T-cell (primary cell): ENCODE measurements at places on chromosomes 16 and 17. TPM values are rescaled to one million over a fixed set of nuclear protein-coding genes. Genes with fewer than 3 reads are reported as not detected.

GRCh38 chr16:86496929-86497461 is 13.3 kb upstream of the FOXF1 start:
- peaks cover 36% of the 10 kb centered on the region for H3K27me3 ChIP-seq
- no peaks in the 10 kb centered on the region for H3K36me3 ChIP-seq
- no peak for DNase-seq
- no peak overlapping the region for H3K4me3 ChIP-seq

- DNase-seq, result no peak
- no peaks in the 10 kb centered on the region for H3K36me3 ChIP-seq
- peaks cover 32% of the 10 kb centered on the region for H3K27me3 ChIP-seq
- no peak overlapping the region for H3K4me3 ChIP-seq
- H3K27ac ChIP-seq, result no peak overlapping the region
These were observed 4.0 kb upstream of the ZFHX3 start for GRCh38 chr16:73051961-73052360.

GRCh38 chr16:66524601-66525164 is 25.2 kb downstream of the TK2 start:
- H3K4me1 ChIP-seq, result peaks cover 50% of the 10 kb centered on the region
- peak; percentile 44 for DNase-seq
- no peak overlapping the region for H3K4me3 ChIP-seq
- H3K36me3 ChIP-seq, result no peaks in the 10 kb centered on the region

- no peak overlapping the region for H3K4me3 ChIP-seq
- H3K4me1 ChIP-seq, result no peaks in the 10 kb centered on the region
- DNase-seq, result no peak
These were observed 72.0 kb downstream of the STXBP4 start for GRCh38 chr17:55040611-55041010.

RNF43 gene
- 1.2 TPM for total RNA-seq

TPSB2 gene
- total RNA-seq, result not detected

PRSS22 gene
- not detected for total RNA-seq

- DNase-seq, result no peak
- peak overlapping the region; percentile 92 for H3K4me3 ChIP-seq
- peak overlapping the region; percentile 37 for H3K27ac ChIP-seq
- peaks cover 32% of the 10 kb centered on the region for H3K4me1 ChIP-seq
These were observed 482 bp upstream of the SSH2 start for GRCh38 chr17:29930409-29931010.

DNA sequence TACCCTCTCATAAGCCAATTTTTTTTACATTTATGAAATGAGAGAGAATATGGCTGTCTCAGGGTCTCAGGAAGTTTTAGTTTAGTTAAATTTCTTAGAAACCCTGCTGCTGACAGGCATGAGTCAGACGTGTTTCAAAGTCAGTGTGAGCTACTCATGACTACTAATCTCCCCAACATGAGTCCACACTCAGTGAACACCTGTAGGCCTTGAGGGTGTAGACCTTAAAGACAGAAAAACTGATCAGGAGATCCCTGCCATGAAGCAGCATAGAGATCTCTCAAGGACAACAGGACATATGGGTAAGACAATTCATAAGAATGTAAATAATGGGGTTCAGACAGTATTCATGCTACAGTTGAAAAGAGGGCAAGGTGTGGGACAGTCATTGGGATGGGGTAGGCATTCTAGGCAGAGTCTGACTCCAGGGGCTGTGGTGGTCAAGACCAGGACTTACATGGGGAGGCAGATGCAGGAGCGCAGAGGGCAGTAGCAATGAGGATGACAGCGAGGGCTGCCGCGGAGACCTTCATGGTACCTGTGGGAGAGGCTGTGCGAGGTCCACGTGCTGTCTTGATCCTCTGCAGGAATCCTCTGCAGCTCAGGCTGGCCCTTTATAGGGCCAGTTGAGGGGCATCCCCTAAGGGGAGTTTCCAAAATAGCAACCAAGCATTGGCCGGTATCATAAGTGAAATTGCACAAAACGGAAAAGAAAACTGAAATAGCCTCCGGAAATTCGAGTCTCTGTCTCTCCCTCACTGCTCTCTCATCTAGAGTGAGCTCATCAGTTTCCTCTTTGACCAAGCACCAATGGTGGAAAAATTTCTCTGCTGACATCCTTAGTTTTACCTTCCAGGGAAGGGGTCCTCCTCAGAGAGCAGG is at the start of gene CCL5:
Gene CCL5 (minus strand): TSS at position 588 of the 882 bp plus-strand sequence.
- H3K4me1 ChIP-seq, result peaks cover 15% of the 10 kb centered on the region
- no peak within 1 kb of the TSS for H3K4me3 ChIP-seq
- H3K27me3 ChIP-seq, result no peaks in the 10 kb centered on the region
- DNase-seq, result peak; percentile 40
- H3K27ac ChIP-seq, result peak within 1 kb of the TSS; percentile 78
- no peaks in the 10 kb centered on the region for H3K36me3 ChIP-seq

HSF5 gene
- total RNA-seq, result 2.8 TPM

DNA sequence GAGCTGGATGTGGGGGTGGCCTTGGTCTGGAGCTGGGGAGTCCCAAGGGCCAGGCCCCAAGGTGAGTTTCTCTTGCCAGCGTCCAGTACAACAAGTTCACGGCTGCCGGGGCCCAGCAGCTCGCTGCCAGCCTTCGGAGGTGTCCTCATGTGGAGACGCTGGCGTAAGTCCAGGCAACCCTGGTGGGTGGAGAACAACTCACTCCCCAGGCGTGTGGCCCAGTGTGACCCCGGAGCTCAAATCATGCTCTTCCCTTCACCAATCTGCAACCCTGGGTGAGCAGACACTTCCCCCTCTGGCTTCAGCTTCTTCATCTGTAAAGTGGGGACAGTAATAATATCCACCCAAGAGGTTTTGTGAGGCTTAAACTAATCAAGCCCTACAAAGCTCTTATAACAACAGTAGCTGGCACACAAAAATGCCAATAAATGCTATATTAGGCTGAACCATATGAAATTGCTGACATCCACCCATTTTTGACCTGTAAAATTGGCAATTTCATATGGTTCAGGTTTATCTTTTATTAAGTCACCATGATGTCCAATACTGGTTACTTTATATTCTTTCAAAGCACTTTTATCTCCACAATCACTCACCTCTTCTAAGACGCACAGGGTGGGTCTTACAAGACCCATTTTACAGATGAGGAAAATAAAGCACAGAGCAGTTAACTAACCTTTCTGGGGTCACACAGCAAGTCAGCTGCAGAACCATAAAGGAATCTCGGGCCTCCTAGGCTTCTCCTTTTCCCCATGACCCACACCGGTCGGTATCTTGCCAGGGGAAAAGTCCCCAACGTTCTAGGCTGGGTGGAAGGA is 19.7 kb downstream of the DEXI start:
- H3K4me3 ChIP-seq, result no peak overlapping the region
- H3K27ac ChIP-seq, result no peak overlapping the region
- no peaks in the 10 kb centered on the region for H3K4me1 ChIP-seq
- H3K36me3 ChIP-seq, result peaks cover 32% of the 10 kb centered on the region
- H3K27me3 ChIP-seq, result no peaks in the 10 kb centered on the region

IGSF6 gene
- total RNA-seq, result 0.16 TPM

DNA sequence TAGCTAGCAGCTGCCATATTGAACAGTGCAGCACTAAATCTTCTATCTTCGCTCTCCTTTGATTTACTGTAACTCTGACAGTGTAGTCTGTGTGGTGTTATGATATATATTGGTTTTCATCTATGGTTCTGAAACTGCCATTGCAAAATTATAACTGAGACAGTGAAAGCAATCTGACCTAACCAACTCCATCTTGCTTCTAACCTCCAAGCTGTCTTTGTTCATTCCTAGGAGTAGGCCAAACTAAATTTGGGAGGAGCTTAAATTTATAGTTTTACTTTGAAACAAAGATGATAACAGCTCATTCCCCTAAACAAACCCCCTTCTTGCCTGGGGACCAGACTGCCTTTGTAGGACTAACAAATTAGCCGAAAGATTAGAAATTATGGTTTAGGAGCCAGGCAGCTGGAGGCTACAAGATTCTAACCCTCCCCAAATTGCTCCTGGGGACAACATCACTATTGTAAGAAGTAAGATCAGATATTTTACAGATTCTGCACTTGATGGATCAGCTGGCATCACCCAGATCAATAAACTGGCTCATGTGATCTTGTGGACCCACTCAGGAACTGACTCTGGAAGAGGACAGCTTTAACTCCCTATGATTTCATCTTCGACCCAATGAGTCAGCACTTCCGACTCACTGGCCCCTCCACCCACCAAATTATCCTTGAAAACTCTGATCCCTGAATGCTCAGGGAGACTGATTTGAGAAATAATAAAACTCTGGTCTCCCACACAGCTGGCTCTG is 47.0 kb upstream of the FBXO47 start:
- no peak overlapping the region for H3K4me3 ChIP-seq
- H3K36me3 ChIP-seq, result no peaks in the 10 kb centered on the region
- H3K27me3 ChIP-seq, result no peaks in the 10 kb centered on the region
- H3K4me1 ChIP-seq, result peaks cover 33% of the 10 kb centered on the region

- H3K4me3 ChIP-seq, result no peak overlapping the region
- H3K36me3 ChIP-seq, result peaks cover 9% of the 10 kb centered on the region
- H3K27me3 ChIP-seq, result no peaks in the 10 kb centered on the region
- no peaks in the 10 kb centered on the region for H3K4me1 ChIP-seq
- no peak overlapping the region for H3K27ac ChIP-seq
These were observed 14.6 kb downstream of the ANKRD40 start for GRCh38 chr17:50693036-50693682.

HOXB7 gene
- 0.47 TPM for total RNA-seq

- H3K4me1 ChIP-seq, result no peaks in the 10 kb centered on the region
- no peak for DNase-seq
- no peaks in the 10 kb centered on the region for H3K36me3 ChIP-seq
These were observed 2.6 kb downstream of the CCL15 start for GRCh38 chr17:35998756-35999155.

DNA sequence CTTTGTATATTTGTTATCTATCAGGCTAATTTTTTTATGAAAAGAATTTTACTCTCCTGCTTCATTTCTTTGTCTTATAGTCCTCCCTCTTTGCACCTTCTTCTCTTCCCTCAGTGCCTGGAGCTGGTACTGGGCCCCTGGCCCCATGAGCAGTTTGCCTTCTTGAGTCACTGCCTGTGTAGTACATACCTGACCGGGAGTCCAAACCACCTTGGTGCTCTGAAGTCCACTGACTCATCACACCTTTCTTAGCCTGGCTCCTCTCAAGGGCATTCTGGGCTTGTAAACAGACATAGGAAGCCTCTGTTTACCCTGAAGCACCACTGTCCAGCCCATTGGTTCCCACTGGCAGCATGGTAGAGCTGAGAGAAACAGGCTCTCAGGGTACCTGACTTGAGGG is 11.0 kb upstream of the TACO1 start:
- peaks cover 64% of the 10 kb centered on the region for H3K36me3 ChIP-seq
- H3K27me3 ChIP-seq, result no peaks in the 10 kb centered on the region
- H3K4me1 ChIP-seq, result peaks cover 13% of the 10 kb centered on the region
- no peak overlapping the region for H3K27ac ChIP-seq

GRCh38 chr17:32688221-32688620 is 188.7 kb downstream of the MYO1D start:
- H3K27me3 ChIP-seq, result no peaks in the 10 kb centered on the region
- H3K4me3 ChIP-seq, result no peak overlapping the region
- H3K27ac ChIP-seq, result no peak overlapping the region

DNA sequence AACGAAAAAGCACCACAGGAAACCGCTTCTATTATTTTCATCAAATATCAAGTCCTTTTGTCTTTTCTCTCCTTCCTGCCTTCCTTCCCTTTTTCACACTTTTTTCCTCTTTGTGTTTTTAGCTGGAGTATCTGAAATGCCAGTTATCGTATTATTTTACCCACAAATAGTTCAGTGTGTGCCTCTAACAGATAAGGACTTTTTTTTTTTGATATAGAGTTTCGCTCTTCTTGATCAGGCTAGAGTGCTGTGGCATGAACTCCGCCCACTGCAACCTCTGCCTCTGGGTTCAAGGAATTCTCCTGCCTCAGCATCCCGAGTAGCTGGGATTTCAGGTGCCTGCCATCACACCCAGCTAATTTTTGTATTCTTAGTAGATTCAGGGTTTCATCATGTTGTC is 10.7 kb downstream of the DNAAF1 start:
- H3K36me3 ChIP-seq, result no peaks in the 10 kb centered on the region
- H3K27ac ChIP-seq, result no peak overlapping the region
- no peaks in the 10 kb centered on the region for H3K4me1 ChIP-seq
- H3K27me3 ChIP-seq, result peaks cover 32% of the 10 kb centered on the region
- H3K4me3 ChIP-seq, result no peak overlapping the region

GRCh38 chr16:3042376-3042775 is 4.0 kb upstream of the MMP25 start:
- DNase-seq, result no peak
- H3K27me3 ChIP-seq, result peaks cover 10% of the 10 kb centered on the region
- H3K4me1 ChIP-seq, result peaks cover 33% of the 10 kb centered on the region
- H3K4me3 ChIP-seq, result no peak overlapping the region
- no peaks in the 10 kb centered on the region for H3K36me3 ChIP-seq
- no peak overlapping the region for H3K27ac ChIP-seq

GRCh38 chr16:75491876-75492275 is 3.4 kb downstream of the CHST6 start:
- peaks cover 10% of the 10 kb centered on the region for H3K4me1 ChIP-seq
- no peak overlapping the region for H3K27ac ChIP-seq
- no peaks in the 10 kb centered on the region for H3K36me3 ChIP-seq
- no peak for DNase-seq
- H3K4me3 ChIP-seq, result no peak overlapping the region

- peaks cover 79% of the 10 kb centered on the region for H3K4me1 ChIP-seq
- no peaks in the 10 kb centered on the region for H3K27me3 ChIP-seq
- peak overlapping the region; percentile 38 for H3K27ac ChIP-seq
- H3K4me3 ChIP-seq, result no peak overlapping the region
- no peak for DNase-seq
- H3K36me3 ChIP-seq, result peaks cover 8% of the 10 kb centered on the region
These were observed 6.0 kb downstream of the ST3GAL2 start for GRCh38 chr16:70432723-70433457.

DNA sequence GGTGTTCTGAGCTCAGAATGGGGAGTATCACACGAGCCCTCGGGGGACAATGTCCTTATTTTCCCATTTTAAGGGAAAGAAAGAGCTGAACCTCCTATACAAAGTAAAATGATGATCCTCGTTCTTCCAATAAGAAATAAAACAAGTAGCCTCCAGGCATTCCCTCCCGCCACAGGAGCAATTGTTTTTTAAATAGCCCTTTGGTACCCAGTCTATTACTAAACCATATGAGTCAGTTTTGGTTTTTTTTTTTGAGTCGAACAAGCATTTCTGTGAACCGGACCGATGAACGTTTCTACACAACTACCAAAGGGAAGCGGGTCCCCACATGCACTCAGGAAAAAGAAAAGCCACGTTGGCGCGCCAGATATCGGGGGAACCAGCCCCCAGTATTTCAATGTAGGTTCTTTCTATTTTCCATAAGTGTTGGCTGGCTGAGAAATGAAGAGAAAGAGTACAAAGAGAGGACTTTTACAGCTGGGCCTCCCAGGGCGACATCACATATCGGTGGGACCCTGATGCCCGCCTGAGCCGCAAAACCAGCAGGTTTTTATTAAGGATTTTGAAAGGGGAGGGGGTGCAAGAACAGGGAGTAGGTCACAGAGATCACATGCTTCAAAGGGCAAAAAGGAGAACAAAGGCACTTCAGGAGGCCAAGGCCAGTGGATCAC is 3.8 kb upstream of the DCXR start:
- no peak overlapping the region for H3K27ac ChIP-seq
- no peak for DNase-seq
- no peaks in the 10 kb centered on the region for H3K36me3 ChIP-seq
